ENCODE measurements at places on chromosomes 5 and 9. TPM values are rescaled to one million over a fixed set of nuclear protein-coding genes. Genes with fewer than 3 reads are reported as not detected.
A peak's percentile ranks its signal among the peaks of the same experiment; 100 is the strongest.

Gene CDKN2AIPNL
- 62.0 TPM for total RNA-seq

Gene SNCB
- 0.59 TPM for total RNA-seq

- DNase-seq: peak; percentile 98
- peaks cover 7% of the 10 kb centered on the region for H3K4me1 ChIP-seq
- peak within 1 kb of the TSS; percentile 100 for H3K4me3 ChIP-seq
- peaks cover 37% of the 10 kb centered on the region for H3K36me3 ChIP-seq
These were observed at the start of gene RARS1 for GRCh38 chr5:168486136-168486879. Gene RARS1 (plus strand): TSS chr5:168486471. CDS start chr5:168486499, 28 bp downstream.

- H3K4me3 ChIP-seq: no peak overlapping the region
- H3K27ac ChIP-seq: no peak overlapping the region
- no peaks in the 10 kb centered on the region for H3K36me3 ChIP-seq
- H3K4me1 ChIP-seq: no peaks in the 10 kb centered on the region
These were observed 480.2 kb upstream of the PTPRD start for GRCh38 chr9:11092974-11093373.

DNA sequence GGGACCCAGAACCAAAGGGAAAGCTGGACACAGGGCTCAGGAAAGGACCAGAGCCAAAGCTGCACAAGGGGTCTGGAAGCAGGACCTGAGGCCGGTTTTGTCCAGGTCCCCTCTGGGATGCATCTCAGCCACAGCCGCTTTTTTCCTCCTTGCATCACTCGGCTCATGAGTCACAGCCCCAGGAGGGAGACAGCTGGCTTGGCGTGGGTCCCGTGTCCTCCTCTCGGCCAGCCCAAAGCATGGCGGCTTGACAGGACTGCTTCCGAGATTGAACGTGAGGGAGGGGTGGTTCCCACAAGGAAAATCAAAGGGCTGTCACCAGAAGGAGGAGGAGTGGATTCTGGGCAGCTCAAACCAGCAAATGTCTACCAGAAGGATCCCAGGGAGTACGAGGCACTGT is 56.7 kb upstream of the CPLX2 start:
- H3K4me3 ChIP-seq: no peak overlapping the region
- H3K27ac ChIP-seq: no peak overlapping the region
- DNase-seq: peak; percentile 36

GRCh38 chr5:38297830-38298608 is 39.7 kb downstream of the EGFLAM start:
- no peak overlapping the region for H3K27ac ChIP-seq
- H3K36me3 ChIP-seq: peaks cover 93% of the 10 kb centered on the region
- DNase-seq: no peak
- H3K4me3 ChIP-seq: no peak overlapping the region

DNA sequence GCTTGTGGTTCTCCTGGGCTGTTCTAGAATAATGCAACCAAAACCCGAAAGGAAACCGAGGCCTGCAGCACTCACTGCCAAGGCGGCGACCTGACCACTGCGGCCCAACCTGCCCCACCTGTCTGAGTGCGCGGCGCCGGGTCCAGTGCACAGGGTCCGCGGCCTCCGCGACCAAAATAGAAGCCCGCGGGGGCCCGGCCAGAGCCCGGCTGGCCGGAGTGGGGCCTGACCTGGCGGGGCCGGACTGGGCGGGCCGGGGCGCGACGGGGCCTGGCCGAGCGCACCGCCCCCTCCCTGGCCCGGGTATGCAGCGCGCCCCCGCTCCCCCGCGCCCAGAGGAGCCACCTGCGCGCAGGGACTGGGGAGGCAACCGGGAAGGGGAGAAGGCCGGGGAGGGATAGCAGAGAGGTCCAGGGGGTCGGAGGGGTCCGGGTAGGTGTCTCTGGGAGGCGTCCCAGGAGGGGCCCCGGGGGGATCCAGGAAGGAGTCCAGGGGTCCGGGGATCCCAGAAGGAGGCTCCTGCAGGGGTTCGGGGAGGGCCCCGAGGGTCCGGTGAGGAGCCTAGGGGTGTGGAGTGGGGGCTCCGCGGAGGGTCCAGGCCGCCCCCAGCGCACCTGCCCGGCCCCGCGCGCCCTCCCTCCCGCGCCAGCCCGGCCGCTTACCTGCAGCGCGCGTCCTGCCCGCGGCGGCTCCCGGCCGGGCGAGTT is 503 bp downstream of the SEMA4D start:
- no peaks in the 10 kb centered on the region for H3K27me3 ChIP-seq
- H3K4me1 ChIP-seq: peaks cover 4% of the 10 kb centered on the region
- H3K36me3 ChIP-seq: no peaks in the 10 kb centered on the region
- peak; percentile 74 for DNase-seq
- peak overlapping the region; percentile 82 for H3K4me3 ChIP-seq

- no peak for DNase-seq
- H3K27me3 ChIP-seq: no peaks in the 10 kb centered on the region
- H3K4me3 ChIP-seq: no peak overlapping the region
- H3K27ac ChIP-seq: no peak overlapping the region
- no peaks in the 10 kb centered on the region for H3K4me1 ChIP-seq
These were observed 11.5 kb downstream of the SFXN1 start for GRCh38 chr5:175489693-175490443.
